Astrocyte of the cerebellum (primary cell): ENCODE measurements at places on chromosomes 1 and 21.

DNA sequence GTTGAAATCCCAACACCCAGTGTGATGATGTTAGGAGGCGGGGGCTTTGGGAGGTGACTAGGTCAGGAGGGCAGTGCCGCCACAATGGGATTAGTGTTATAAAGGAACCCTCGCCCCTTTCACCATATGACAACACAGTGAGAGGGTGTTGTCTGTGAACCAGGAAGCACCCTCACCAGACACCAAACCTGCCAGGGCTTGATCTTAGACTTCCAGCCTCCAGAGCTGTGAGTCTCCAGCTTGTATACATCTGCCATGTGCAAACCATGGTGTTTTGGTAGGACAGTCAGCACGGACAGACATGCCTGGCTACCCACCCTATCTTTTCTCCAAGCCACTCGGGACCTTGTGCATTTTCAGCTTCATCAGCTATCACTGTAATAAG is 4.0 kb downstream of the TRIM11 start:
- DNase-seq: no peak

DNA sequence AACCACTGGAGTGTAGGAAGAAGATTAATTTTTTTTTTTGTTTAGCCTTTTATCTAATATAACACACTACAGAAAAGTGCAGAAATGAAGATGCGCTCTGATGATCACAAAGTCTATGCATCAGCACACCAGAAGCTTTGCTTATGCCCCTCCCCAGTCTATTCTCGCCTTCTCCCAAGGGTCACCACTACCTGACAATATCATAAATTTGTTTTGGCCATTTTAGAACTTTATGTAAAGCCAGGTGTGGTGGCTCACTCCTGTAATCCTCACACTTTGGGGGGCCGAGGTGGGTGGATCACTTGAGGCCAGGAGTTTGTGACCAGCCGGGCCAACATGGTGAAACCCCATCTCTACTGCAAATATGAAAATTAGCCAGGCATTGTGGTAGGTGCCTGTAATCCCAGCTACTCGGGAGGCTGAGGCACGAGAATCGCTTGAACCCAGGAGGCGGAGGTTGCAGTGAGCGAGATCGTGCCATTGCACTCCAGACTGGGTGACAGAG is 231.3 kb downstream of the FOXD2 start:
- no peak for DNase-seq

- DNase-seq: no peak
These were observed 31.4 kb downstream of the OLFM3 start for GRCh38 chr1:101965341-101965740.

DNA sequence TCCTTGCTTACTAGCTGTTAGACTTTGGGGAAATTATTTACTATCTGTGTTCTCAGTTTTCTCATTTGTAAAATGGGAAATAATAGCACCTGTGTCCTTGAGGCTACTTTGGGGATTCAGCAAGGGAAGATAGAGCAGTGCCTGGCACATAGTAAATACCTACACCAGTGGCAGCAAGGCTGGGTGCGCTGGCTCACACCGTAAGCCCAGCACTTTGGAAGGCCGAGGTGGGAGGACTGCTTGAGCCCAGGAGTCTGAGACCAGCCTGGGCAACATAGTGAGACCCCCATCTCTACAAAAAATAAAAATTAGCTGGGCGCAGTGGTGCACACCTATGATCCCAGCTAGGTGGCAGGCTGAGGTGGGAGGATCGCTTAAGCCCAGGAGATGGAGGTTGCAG is 8.6 kb upstream of the CENPS start:
- no peak for DNase-seq

DNA sequence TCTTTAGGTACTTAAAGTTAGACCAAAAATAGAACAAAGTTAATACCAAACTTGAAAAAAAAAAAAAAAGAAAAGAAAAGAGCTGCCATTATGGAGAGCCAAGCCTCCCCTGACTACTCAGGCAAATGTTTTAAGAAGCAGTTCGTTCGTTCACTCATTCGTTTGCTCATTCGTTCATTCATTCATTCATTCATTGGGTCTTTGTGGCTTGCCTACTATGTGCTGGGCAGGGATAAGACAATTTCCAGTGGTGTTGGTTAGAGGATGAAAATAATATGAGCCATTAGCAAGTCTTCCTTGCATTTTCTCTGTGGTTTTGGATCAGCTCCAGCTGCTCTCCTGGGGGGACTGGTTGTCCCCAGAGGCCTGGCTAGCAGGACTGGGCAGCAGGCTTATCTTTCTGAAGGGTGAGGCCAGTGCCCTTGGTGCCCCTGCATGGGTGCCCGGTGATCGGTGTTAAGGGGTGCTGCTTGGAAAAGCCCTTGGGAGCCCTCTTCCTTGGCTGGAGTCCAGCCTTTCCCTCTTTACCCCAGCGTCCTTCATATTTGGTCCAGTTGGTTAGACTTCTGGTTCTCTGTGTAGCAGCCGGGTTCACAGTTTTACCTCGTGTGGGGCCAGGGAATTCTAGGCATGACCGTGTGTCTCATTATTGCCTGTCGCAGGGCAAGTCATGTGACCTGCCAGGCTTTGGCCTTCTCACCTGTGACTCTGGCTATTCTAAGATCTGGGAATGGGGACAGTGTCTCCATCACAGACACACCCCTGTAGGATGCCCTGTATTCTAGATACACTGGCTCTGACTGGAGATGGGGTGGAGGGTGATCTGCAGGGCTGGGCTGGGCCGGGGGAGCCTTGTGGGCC is 32.8 kb downstream of the LHX4 start:
- no peak for DNase-seq

GRCh38 chr1:191634801-191635508 is 523.3 kb upstream of the RGS18 start:
- no peak for DNase-seq

DNA sequence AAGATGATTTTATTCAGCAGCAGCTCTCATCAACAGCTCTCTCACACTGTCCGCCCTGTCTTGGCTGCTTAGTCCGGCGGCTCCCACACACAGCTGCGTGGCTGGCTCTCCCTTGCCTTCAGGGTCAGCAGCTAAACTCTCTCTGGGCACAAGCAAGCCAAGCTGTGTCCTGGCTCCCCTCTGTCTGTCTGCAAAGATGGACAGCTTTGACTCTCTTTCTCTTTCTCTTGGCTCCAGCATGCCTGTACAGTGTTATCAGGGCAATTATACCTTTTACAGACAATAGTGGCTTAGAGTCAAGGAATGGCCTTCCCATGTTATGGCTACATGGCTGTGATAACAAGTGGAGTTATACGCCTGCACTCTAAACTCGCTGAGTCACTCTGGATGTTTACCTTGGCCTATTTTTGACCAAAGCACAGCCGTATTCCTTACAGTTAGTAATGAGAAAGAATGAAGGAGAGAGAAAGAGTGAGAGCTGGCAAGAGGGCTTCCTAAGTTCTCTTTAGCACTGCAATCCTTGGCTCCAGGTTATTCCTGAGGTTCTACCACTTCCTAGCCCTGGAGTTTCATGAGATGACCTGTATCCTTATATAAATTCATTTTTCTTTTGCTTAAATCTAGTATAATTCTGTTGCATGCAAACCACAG is 59.9 kb upstream of the ZSWIM5 start:
- peak; percentile 76 for DNase-seq
